ENCODE measurements at places on chromosomes 7 and 10.

DNA sequence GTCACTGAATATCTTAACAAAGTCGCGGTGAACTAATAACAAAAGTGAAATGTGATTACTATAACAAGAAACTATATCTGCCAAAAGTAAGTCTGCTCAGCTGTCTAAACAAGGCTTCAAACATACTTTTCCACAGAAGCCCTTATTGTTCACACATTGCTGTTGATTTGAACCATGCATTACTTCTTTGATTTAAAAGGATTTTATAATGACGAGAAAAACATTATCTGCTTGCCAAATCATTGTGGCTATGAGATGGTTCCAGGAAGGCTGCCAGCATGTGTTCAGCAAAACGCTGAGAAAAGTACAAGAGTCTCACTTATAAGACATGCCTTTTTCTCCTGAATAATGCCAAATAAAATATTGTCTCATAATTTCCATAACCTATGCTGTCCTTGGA is 24.4 kb downstream of the RNF133 start:
- DNase-seq = peak; percentile 41

- DNase-seq = no peak
These were observed 29.0 kb downstream of the ANKMY2 start for GRCh38 chr7:16616542-16616941.

DNA sequence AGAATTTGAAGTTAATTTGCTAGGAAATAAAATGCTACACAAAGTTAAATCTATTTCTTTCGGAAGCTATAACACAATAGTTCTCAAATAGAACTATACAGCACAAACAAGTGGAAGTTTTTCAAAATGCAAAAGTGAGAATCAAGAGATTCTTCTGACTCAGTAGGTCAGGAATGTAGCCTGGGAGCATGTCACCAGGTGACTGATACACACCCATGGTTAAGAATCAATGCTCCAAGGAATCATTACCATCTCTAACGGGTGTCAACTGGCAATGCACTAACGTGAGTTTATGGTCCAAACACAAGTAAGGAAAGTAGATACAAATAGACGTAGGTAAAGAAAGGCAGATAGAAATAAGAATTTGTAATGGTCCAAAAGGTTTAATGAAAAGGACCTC is 170.5 kb downstream of the SRPK2 start:
- DNase-seq = no peak

DNA sequence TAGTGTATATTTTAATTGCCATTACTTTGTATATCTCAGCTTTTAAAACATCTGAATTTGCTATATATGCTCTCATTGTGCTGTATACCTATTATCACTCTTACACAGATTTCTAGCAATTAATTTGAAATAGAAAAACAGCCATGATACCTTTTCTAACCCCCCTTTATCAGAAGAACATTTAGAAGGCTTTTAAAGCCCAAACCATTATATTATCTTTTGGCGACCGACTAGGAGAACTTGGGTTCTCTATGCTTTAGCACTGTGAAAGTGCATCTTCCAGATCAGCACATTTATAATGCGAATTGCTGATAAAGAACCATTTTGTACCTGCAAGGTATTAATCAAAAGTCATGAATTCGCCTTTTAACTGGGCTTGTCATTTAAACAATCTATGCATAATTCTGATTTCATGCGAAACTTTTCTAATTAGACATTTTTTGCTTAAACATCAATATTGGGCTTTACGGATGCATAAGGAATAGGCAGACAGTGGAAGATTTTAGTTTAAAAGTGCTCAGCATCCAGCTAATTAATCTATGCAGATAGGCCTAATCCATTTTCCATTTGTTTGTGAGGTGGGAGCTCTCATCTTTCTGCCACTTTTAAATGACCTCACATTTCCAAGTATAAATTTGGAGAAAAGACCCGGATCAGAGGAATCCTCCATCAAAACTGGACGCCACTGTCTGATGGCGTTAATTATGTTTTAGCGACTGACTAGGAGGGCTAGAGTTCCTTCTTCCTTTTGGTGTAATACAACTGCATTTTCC is 1.2 kb upstream of the MLLT10 start:
- no peak for DNase-seq

- no peak for DNase-seq
These were observed 30.6 kb downstream of the PODXL start for GRCh38 chr7:131525820-131526219.

DNA sequence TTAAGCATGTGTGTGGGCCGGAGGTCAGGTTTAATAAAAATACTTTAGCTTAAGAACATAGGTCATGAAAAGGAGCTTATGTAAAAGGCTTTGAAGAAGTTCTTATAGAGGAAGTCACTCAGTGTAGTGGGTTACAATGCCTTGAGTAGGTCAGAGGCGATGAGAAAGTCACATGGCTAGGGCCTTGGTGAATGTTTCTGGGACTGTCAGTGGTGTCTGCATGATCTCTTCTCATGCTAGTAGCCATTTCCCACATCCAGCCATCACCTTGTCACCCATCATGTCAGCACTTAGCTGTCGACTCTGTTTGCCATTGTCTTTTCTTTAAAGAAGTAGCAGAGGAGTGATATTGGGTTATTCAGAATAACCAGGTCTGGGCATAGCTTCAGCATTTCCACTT is 236.6 kb downstream of the CDK14 start:
- no peak for DNase-seq

- DNase-seq = no peak
These were observed 4.8 kb downstream of the ELOVL3 start for GRCh38 chr10:102230861-102231356.

- no peak for DNase-seq
These were observed 299.4 kb upstream of the VSTM2A start for GRCh38 chr7:54242776-54243175.

DNA sequence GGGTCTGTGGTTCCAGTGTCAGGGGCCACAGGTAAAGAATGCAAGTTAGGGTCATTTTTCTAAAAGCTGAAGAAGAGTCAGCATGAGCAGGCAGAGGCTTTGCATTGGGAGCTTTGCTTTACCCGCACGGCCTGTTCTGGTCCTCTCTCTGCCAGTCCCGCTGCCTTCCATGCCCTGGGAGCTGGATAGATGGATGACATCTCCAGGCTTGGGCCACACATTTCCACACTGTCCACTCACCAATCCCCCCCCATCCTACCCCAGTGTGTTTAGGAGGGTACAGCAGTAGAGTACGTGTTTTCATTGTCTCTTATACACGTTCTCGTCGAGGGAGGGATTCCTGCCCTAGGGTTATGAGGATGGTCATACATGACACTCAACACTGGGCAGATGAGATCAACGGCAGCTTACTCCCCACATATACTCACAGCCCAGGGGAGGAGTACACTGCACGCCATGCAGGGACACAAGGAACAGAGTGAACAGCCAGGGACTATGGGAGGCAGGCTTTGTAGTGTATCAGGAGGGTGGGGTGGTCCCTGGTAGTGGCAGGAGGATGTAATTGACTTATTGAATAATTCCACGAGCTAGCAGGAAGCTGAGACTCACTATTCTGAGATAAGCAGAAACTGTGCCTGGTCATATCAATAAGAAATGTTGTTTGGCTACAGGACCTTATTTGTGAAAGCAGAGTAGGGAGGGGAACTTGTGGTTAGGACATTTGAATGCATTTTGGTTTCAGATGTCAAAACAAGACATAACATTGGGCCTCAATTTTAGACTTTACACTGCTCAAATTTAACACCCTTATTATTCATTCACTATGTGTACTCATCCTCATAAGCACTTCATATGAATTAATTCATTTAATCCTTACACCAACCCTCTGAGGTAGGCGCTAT is 36.6 kb downstream of the PLPP4 start:
- DNase-seq = no peak

- DNase-seq = no peak
These were observed 79.3 kb downstream of the CSTF2T start for GRCh38 chr10:51620131-51620530.

- DNase-seq = no peak
These were observed 73.8 kb downstream of the CUL1 start for GRCh38 chr7:148772297-148773089.

GRCh38 chr7:66627151-66627681 is 1.5 kb upstream of the KCTD7 start:
- DNase-seq = peak; percentile 25

GRCh38 chr10:75400163-75400770 is 1.3 kb downstream of the ZNF503 start:
- DNase-seq = no peak

GRCh38 chr10:93917064-93917391 is 23.2 kb downstream of the SLC35G1 start:
- DNase-seq = no peak

DNA sequence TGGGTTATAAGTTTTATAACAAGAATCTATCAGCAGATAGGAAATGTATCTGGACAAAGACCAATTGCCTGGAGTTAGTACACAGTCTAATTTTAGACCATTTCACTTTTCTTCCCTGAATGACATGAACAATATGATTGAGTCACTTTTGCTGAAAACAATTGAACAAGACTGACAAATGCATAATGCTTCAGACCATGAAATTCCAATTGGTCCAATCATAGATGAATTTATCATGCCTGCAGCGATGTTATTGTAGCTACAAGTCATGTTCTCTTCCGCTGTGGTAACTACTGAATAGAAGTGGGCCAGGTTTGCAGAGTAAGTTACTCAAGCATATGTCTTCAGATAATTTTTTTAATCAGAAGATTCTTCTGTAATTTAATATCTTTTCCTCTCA is 73.4 kb downstream of the VSTM2A start:
- DNase-seq = no peak

DNA sequence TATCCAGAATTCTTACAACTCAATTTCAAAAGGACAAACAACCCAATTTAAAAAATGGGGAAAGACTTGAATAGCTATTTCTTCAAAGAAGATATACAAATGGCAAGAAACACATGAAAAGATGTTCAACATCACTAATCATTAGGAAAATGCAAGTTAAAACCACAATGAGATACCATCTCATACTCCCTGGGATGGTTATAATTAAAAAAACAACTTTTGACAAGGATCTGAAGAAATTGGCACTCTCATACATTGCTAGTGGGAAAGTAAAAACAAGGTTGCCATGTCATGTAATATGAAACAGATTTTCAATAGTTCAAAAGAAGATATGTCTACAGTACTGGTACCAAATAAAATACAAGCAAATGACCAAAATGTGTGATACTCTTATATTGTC is 9.0 kb downstream of the OAT start:
- DNase-seq = no peak

GRCh38 chr10:19971343-19972052 is 155.3 kb downstream of the PLXDC2 start:
- no peak for DNase-seq

DNA sequence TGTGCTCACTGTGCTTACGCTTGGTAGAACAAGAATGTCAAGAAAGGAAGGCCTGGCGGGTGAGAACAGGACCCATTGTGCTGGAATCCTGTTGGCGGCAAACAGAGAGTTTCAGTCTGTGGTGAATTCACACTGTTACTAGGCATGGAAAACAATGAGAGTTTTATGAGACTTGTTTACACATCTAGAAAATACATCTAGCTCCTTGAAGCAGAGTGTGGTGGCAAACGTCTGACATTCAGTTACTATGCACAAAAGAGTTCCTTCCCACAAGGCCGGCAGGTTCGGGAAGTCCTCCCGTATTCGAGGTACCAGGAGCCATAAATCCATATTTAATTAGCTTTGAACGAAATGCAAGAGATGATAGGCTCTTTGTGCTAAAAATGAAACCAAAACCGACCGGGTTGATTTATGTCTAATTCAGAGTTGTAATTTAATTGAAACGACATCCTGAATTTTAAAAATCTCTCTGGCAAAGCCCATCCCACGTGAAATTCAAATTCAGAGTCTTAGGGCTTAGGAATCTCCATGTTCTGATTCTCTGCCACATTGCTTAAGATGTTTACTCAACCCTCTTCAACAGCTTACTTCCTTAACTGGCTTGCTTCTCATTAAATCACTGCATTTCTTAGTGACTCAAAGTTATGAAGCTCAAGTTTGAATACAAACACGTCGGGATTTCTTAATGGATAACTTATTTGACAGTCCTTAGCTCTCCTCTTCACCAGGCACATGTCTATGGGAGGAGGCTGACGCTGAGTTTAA is 299.9 kb upstream of the PITRM1 start:
- no peak for DNase-seq

GRCh38 chr7:931871-932650 is 22.4 kb downstream of the ADAP1 start:
- no peak for DNase-seq

DNA sequence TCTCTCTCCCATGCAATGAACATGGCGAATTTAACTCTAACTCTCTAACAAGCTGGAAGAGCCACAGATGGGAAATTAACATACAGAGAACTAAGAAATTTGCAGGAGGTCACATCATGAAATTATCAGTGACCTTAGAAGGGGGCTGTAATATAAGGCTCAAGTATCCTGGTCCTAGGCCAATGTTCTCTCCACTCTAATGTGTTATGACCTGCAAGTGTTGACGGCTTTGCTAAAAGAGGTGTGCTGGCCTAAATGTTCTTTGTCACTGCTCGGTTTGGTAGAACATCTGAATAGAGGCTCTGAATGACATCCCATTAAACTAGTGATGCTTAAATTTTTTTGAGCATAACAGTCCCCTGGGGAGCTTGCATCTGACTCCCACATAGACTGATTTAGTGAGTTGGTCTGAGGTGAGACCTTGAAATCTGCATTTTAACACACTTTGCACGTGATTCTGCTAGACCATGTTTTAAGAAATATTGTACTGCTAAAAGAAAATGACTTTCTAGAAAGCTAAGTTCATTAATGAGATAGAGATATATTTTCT is 129.3 kb downstream of the GFRA1 start:
- no peak for DNase-seq

- DNase-seq = no peak
These were observed 370.8 kb downstream of the AUTS2 start for GRCh38 chr7:69968969-69969556.

GRCh38 chr7:80207501-80207900 is 72.9 kb downstream of the GNAI1 start:
- DNase-seq = no peak

DNA sequence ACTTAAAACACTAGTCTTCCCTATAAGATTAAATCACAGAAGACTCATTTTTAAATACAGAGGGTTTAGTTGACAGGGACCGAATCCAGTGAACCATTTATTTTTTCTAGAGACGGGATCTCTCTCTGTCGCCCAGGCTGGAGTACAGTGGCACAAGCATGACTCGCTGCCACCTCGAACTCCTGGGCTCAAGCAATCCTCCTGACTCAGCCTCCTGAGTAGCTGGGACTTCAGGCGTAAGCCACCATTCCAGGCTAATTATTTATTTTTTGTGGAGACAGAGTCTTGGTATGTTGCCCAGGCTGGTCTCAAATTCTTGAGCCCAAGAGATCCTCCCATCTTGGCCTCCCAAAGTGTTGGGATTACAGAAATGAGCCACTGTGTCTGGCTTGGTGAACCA is 20.9 kb upstream of the LYZL1 start:
- no peak for DNase-seq

GRCh38 chr7:158734861-158735260 is 30.3 kb upstream of the NCAPG2 start:
- DNase-seq = no peak

- DNase-seq = no peak
These were observed 258.2 kb downstream of the USP6NL start for GRCh38 chr10:11353006-11353896.

- no peak for DNase-seq
These were observed 1.3 kb upstream of the SORCS3 start for GRCh38 chr10:104639590-104640338.
